ENCODE measurements at places on chromosomes 12 and 14.

DNA sequence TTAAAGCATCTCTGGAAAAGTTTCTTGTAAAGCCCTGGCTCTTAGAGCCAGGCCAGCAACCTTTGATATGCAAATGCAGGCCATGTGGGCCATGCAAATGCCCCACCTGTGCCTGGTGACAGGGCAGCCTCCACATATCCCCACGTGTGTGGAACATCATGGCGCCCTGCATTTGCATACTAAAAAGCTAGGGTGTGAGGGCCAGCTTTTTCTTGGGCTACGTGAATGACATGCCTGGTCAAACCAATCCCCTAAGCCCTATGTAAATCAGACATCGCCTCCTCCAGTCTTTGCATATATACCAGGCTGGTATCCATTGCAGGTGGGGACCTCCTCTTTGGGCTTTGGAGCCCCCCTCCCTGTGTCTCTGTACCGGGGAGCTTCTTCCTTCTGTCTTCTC lies 6.4 kb downstream of the CSRP2 start:
- DNase-seq: no peak

DNA sequence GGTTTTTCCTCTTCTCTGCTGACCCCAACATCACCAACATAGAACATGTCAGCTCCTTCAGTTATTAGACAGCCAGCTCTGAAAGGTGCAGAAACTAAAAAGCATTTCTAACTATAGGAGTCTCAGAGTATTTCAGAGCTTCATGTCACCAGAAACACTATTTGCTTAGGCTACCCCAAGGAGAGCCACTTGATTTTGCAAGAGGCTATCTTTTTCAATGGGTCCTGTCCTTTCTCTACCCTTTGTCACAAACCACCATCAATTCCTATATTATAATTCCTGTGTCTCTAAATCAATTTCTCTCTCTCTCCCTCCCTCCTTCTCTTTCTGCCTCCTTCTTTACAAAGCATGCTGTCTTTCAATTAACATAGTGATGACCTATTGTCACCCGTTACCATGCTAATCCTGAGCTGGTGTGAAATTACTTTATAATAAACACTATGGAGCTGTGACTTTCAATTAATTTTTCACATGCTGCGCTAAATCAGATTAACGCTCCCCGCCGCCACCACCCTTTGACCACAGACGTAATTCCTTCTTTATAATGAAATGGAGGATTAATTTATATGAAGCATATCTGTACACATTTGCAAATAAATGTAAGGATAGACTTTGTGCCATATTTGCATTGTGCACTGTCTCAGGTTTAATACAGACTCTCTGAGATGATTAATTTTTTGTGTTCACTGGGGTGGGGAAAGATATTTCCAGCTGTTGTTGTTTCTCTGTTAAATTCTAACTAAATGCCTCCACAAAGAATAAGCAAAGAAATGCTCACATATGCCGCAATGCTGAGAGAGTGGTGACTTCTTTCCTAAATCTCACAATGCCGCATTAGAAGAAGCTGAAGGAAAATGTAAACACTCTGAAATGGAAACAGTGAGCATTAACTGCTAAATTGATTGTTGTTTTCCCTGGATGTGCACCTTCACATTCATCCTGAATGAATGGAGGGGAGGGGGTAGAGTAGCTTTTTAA lies 418.6 kb downstream of the PDZRN4 start:
- no peak for DNase-seq

GRCh38 chr14:86168371-86168770 lies 638.4 kb downstream of the FLRT2 start:
- no peak for DNase-seq

DNA sequence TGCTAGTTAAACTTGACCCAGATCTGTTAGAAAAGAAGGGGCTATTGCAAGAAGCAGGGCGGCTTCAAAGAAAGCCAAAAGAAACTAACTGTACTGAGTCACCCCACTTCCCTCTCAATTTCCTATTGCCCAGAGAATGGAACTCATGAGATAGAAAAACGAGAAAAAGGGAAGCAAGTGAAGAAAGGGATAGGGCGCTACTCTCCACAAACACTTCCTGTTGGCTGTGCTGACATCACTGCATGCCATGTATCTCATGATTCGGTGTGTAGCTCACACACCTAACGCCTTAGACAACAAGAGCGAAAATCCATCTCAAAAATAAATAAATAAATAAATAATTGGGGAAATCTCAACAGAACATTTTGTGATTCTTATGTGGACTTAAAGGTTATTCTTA lies 13.0 kb upstream of the P2RX4 start:
- DNase-seq: no peak

DNA sequence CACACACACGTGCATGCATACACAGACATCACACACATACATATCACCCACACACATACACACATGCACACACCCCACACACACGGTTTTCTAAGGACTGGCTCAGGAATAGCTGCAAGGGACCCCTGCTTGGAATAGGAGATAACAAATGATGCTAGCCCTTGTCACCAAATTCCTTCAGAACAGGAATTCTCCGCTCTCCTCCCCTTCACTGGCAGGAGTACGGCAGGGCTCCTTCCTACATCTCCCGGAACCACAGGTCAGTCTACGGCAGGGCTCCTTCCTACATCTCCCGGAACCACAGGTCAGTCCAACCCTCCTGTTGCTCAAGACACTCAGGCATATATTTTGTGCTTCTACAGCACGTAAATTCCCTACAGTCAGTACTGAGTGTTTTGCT lies 23.9 kb downstream of the PHLDA1 start:
- no peak for DNase-seq

DNA sequence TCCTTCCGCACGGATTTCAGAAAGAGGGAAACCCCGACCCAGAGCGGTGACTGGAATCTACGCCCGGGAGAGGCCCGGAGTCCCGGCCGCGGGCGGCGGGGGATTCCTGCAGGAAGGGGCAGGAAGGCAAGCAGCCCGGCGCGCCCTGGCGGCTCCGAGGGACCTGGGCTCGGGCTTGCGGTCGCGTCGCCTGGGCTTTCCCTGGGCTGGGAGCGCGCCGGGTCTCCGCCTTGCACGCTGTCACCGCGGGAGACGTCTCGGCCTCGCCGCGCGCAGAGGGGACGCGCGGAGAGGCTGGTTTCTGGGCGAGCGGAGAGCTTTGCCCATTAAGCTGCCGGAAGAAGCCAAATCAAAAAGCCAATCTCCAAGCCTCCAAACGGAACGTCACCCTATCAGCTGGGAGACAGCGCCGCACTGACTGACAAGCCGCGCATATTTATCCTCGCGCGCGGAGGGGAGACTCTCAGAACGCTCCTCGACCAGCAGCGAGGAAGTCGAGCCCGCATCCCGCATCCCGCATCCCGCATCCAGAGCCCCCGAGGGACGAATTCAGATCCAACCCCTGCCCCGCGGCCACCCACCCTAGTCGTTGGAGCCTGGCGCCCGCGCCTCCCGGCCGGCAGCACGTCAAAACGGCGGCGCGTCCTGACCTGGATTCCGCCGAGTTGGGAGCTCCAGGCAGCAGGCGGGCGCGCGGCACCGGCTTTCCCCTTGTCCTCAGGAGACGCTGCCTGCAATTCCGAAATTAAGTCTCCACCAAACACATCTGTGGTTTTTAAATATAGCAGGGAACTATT lies at the start of gene SLC8A3:
TSS of gene SLC8A3 (minus strand) at position 293 of the 797 bp plus-strand sequence. CDS start 20,529 bp downstream, outside the sequence.
- DNase-seq: no peak

DNA sequence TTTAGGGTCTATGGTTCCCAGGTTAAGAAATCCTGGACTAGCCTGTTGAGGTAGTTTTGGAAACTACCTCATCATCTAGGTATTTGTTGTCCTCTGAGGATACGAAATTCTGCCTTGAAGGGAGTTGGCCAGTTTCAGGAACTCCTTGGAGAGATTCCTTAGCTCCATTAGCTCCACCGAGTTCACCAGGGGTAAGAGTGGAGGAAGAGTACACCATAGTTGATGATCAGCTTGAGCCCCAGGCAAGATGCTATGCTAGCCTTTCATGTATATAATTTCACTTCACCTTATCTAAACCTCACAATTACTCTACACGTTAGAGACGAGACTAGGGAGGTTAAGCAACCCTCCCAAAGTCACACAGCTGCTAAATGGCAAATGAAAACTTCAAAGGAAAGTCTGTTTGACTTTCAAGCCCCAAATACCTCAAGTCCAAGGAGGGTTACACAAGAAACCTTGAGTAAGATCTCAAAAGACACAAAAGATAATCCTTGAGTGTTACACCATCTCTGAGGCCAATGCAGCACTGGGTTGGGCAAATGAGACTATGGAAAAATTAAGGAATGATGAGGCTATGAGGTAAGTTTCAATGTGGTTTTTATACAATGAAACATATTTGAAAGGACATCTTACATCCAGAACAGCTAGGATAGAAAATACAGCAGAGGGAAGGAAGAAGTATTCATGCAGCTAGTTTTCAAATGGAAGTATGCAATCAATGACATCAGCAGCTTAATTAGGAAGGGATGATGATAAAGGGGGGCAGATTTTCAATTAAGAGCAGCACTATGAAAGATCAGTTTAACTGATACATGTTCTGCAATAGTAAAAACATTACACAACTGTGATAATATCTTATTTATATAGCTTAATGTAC lies 97.2 kb upstream of the KRAS start:
- no peak for DNase-seq

DNA sequence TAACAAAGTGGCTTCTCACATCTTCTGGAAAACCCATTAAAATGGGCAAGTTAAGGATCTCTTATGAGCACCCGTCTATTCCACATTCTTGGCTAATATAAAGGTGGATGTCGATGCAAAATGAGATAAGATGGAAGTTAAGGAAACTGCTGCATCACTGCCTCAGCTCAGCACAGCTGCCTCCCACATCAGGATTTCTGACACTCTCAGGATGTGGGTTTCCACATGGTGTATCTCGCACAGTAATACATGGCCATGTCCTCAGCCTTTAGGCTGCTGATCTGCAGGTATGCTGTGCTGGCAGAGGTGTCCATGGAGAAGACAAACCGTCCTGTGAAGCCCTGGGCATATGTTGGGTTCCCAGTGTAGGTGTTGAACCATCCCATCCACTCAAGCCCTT lies 1348.0 kb downstream of the TMEM121 start:
- DNase-seq: no peak

DNA sequence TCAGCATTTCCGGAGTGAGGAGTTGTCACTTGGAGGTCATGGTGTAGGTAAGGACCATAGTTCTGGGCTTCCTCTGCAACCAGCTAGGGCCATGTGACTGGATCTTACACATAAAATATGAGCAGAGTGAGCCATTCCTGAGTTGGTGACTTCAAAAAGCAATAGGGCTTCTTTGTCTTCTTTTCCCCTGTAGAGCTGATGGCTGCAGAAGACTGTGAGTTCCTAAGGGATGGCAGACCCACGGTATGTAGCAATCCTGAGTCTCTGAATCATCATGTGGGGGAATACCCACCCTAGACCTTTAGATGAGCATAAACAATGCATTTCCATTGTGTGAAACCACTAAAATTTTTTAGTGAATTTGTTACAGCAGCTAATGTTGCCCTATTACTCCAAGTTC lies 151.1 kb upstream of the TBX3 start:
- DNase-seq: no peak

- no peak for DNase-seq
Measured at GRCh38 chr14:31457665-31458659, 656 bp upstream of the DTD2 start.

DNA sequence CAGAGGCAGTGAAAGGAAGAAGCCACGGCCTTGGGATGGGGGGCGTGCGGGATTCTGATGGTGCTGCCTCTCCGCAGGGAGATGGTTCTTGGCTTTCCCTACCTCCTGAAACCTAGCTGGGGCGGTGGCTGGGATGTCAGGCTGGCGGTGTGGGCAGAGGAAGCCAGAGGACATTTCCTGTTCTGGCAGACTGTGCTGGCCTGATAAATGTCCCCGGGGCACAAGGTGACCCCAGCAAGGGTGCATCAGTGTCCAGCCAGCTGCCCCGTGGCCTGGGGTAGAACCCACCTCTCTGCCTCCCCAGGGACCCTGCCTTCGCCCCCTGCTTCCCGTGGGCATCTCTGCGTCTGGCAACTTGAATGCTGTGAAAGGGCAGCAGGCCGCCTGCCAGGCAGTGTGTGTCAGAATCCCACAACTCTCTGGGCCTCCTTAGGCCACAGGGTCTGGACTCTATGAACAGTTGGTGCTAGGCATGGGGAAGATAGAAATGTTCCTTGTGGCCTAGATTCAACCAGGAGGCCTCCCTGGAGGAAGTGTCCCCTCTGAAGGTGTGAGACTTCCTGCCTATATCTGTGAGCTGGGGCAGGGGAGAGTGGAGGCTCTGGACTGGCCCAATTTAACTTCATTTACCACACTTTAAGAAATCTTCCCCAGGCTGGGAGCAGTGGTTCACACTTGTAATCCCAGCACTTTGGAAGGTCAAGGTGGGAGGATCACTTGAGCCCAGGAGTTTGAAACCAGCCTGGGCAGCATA lies 4.9 kb downstream of the SH2B3 start:
- DNase-seq: no peak

GRCh38 chr14:88049936-88050335 lies 45.0 kb downstream of the GPR65 start:
- no peak for DNase-seq

GRCh38 chr14:67574156-67574555 lies 25.9 kb downstream of the PIGH start:
- DNase-seq: no peak

DNA sequence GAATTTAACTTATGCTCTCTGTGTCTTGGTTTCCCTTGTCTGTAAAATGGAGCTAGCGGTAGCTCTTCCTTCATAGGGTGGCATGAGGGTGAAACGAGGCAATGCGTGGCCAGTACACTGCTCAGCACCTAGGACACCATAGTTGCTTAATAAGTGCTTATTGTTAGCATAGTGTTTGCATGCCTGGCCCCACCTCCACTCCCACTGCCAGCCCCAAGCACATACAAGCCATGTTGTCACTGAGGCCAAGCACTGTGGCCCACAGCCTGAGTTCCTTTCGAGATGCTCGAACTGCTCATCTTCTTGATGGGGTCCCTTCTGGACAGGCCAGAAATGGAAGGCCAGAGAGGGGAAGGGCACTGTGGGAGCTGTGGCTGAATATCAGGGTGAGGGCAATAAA lies 839 bp downstream of the FICD start:
- DNase-seq: no peak

- no peak for DNase-seq
Measured at GRCh38 chr12:91098941-91099340, 12.4 kb downstream of the LUM start.

DNA sequence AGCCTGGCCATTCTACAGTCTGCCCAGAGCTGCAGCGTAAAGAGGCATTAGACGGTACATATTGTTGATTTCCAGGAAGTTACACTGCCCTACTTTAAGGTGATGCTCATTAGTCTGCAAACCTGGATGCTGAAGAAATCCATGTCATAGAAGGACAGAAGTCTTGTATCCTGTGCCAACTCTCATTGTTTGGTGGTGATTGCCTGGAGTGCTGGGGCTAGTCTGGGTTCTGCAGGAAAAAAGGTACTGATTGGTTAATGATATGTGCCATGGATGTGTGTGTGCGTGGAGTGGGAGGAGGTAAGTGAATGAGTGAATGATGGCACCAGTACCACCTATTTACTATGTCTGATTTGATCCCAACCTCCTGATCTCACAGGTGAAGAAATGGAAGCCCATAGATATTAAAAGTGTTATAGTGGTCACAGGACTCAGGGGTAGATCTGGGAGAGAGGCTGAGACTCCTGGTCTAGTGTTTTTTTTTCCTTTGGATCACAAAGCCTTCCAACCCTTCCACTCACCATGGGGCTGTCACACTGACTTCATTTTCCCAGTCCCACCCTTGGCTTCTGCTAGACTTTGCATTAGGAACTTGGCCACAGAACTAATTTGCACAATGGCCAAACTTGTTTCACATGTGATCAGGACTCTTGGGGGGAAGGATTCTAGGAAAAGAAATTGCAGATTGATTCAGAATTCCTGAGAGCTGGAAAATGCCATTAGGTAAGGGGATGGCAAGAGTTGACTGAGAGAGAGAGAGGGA lies 96.1 kb downstream of the TMX1 start:
- DNase-seq: no peak

Measured in CD4-positive, alpha-beta T cell treated with Interleukin-6 at 100 ng/mL for 8 hours (primary cell).